Effector memory CD4-positive, alpha-beta T cell (primary cell): ENCODE measurements at places on chromosomes 5 and 9.
A peak's percentile ranks its signal among the peaks of the same experiment; 100 is the strongest.

DNA sequence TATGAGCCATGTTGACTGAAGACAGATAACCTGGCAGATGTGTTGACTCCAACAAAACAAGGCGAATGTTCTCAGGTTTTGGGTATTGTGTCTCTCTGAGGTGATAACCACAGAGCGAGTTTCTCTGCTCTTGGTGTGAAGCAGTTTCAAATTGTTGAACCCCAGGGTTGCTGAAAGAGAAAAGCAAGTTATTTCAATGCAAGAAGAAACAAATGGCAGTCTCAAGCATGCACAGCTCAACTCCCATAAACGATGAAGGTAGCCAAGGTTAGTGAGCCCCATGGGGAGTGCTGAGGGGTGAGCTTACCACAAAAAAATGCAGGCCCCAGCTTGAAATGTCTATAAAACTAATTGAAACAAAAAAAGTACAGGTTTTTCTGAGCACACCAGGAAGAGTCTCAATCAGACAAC, 220.8 kb upstream of the DAPK1 start:
- DNase-seq: no peak

DNA sequence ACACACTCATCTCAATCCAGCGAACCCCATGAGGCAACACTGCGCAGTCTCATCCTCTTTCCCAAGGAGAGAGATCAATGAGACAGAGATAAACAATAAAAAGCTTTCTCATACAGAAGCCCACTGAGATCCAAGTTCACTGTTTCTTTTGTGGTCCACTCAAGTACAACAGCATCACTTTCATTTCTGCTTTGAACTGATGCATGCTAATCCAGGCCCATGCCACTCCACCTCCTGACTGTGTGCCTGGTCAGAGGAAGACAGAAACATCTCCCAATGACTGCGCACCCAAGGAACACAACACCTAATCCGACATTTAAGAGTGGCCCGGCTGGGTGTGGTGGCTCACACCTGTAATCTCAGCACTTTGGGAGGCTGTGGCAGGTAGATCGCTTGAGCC, 104.0 kb downstream of the SERINC5 start:
- no peak for DNase-seq

DNA sequence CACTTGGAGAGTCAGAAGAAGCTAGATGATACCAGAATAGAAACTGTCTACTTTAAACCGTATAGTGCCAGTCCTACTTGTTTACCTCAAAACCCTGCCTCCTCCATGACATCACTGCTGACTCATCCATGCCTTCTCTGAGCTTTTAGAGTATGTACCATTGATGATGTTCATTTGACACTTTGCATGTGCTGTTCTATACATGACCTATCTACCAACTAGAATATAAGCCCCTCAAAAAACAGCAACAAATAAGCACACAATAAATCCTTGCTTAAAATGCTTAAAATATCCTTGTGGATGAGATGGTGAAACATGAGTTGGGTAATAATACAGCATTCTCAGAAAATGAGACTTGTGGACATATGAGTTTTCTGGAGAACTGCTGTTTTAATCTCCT, 2.6 kb downstream of the CTNNAL1 start:
- peak; percentile 18 for DNase-seq

DNA sequence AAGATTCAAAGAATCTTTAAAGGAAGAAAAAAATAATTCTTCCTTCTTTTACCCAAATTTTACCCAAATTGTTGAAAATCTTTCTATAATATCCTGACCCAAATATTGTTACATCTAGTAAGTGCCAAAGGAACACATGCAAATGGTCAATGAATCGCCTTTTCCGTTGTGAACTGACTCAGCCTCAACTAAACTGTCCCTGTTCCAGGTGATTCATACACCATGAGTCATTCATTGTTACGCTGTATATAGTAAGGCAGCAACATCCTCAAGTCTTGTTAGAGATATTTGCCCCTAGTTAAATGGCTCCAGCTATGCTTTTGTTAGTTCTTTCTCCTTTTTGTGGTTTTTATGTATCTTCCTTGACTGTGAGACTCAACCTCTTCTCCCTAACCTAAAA, 9.7 kb downstream of the PTGER4 start:
- DNase-seq: no peak
